ENCODE measurements at places on chromosomes 5 and 9.

DNA sequence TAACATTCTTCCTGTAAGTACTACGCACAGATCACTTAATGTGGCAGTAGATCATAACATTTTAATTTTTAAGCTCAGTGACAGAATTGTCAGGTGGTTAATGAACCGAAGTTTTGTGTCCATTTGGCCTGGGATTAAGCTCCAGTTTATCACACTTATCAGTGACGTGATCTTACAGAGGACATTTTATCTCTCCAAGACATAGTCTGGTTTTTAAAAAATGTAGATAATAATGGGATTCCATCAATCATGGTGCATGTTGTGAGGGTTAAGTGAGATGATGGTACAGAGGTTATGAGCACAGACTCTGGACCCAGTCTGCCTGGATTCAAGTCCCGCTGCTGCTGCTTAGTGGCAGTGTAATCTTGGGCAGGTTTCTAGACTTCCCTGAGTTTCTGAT is 66.0 kb upstream of the ZFAND5 start:
- DNase-seq, result no peak

GRCh38 chr5:135831439-135831838 is 3.0 kb upstream of the SLC25A48 start:
- no peak for DNase-seq

GRCh38 chr5:73727470-73727869 is 101.5 kb downstream of the ARHGEF28 start:
- DNase-seq, result no peak

- no peak for DNase-seq
Measured at GRCh38 chr9:109120204-109120789, 550 bp upstream of the TMEM245 start.

DNA sequence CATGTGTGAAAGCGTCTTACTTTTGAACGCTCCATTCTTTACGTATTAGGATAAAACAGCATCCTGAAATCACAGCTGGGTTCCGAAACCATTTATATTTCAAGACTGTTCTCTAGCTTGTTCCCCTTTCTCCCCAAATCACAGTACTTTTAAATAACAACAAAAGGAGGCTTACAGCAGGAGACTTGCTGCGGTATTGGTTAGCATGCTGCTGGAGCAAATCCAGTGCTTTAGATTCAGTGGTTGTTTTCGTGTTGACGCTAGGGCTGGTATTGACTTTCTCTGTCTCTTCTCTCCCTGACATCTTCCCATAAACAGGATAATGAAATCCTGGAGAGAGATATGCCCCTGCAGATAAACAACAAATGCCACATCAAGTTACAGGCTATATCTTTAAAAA is 103.1 kb downstream of the ZNF608 start:
- DNase-seq, result no peak

DNA sequence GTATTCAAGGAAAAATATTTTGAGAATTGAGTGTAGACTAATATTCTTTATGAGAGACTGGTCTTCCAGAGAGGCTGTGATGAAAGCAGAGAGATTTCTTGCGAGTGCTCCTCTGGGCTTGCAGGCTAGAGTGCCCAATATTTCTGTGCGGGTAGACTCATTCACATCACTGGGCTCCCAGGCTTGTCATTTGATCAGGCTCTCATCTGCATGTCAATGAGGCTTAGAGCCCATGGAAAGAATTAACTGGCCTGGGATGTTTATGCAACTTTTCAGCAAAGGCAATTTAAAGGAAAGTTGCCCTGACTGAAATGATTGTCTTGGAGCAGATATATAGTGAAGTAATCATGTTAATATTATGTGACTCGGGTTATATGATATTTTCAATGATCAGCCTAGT is 42.3 kb downstream of the SNCAIP start:
- no peak for DNase-seq

DNA sequence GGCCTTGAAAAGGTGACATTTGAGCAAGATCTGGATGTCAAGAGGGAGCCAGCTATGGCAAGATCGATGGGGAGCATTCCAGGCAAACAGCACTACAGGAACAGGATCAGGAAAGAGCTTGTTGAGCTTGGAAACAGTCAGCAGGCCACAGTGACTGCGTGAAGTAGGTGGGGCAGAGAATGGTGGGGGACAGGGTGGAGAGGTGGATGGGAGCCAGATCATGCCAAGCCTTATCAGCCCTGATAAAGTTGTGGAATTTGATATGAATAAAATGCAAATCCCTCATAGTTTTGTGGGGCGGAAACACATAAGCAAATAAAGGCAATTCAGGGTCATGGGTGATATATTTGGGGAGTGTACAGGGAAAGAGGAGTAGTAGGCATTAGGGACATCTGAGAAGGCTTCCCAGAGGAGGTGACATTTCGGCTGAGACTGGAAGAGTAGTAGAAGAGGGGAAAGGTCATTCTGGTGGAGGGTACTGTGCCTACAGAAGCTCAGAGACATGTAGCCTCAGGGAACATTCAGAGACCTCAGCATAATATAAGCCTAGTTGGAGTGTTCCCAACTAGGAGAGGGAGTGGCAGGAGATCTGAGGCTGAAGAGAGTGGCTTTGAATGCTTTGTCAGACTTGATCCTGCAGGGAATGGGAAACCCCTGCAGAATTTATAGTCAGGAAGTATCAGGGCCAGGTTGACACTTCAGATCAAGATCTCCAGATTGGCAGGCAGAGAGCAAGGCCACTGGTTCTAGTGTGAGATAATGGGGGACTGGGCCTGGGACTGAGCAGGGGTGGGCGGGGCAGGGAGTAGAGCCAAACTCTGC is 9.7 kb upstream of the CYSTM1 start:
- no peak for DNase-seq

DNA sequence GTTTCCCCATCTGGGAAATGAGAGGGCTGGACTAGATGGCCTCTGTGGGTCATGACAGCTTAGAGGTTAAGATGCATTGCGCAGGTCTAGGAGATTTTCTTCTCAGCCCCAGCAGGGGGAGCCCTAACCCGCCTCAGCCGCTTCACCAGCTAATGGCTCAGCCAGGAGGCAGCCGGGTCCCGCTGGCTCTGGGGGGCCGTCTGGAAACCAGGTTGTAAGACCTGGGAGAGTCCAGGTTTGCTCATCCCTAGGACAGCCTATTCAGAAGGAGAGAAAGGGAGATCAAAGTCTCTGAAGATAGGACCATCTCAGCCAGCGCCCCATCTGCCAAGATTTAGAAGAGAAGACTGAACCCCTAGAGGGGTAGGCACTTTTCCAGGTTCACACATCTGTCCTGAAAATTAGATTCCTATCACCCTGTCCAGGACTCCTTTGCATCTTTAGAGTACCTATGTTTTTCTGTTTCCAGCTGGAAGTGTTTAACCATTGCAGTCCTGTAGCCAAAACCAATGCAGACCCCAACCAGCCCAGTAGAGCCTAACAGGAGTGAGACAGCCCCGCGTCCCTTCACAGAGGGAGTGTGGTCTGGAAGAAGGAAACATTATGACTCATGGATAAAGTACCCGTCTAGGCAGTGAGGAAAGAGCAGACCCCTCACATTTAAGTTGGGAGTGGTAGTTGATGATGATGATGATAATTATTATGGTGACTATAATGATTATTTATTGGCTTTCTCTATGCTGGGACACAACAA is 27.5 kb downstream of the SPARC start:
- peak; percentile 84 for DNase-seq

GRCh38 chr9:1047591-1048230 is 2.4 kb upstream of the DMRT2 start:
- DNase-seq, result no peak

- peak; percentile 63 for DNase-seq
Measured at GRCh38 chr9:105204416-105204815, 40.0 kb upstream of the SLC44A1 start.

GRCh38 chr5:39013938-39014337 is 60.3 kb downstream of the RICTOR start:
- peak; percentile 16 for DNase-seq

GRCh38 chr9:37395663-37396062 is 26.8 kb upstream of the GRHPR start:
- DNase-seq, result no peak

DNA sequence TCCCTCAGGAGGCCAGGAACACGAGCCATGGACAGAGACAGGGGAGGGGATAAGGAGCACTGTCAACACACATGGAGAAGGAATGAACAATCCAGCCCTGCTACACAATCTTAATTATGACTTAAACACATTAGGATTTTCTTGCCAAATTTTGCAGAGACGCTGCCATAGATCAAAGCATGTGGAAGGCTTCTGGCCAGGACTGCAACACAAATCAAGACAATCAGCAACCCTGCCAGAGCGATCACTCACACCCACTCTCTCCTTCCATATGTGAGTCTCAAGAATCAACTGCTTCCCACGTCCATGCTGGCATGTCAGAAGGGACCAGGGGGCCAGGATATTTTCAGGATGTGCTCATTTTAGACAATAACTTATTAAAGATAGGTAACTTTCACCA is 85.6 kb downstream of the ROR2 start:
- DNase-seq, result peak; percentile 77

DNA sequence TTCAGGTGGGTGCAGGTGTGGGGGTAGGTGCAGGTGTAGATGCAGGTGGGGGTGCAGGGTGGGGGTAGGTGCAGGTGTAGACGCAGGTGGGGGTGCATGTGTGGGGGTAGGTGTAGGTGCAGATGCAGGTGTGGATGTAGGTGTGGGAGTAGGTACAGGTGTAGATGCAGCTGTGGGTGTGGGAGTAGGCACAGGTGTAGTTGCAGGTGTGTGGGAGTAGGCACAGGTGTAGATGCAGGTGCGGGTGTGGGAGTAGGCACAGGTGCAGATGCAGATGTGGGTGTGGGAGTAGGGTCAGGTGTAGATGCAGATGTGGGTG is 94.6 kb downstream of the PHF2 start:
- no peak for DNase-seq

- no peak for DNase-seq
Measured at GRCh38 chr9:21095561-21095960, 17.8 kb upstream of the IFNB1 start.

DNA sequence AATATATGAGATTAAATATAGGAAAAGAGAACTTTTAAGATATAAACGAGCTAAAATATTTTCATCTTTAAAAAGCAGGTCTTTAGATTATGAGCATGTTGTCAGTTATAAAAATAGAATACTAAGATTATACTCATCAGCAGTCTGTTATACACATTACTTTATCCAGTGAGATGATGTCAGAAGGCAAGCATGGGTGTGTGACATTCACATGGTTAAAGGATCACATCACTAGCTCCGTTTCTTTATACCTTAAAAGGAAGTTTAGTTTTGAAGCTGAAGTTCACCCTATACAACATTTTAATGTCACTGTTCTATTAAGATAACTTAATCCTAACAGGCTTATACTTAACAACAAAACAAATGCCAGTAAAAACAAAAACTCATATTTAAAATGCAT is 59.6 kb downstream of the RICTOR start:
- peak; percentile 81 for DNase-seq

DNA sequence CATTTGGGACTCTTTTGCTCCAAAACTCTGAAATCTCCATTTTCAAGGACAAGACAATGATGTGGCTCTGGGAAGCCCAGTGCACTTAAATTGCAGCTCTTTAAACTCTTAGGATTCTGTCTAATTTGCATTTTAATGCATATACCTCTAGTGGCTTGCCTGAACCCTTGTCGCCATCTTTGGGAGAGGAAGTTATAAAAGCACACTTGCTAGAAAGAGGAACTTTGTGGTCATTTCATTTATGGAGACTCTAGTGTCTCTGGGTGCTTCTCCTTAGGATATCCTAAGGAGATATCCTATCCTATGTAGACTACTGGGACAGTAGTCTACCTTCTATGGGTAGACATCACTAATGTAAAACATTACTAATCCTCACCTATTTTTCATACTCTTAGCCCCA is 77.3 kb upstream of the SLC1A3 start:
- no peak for DNase-seq

DNA sequence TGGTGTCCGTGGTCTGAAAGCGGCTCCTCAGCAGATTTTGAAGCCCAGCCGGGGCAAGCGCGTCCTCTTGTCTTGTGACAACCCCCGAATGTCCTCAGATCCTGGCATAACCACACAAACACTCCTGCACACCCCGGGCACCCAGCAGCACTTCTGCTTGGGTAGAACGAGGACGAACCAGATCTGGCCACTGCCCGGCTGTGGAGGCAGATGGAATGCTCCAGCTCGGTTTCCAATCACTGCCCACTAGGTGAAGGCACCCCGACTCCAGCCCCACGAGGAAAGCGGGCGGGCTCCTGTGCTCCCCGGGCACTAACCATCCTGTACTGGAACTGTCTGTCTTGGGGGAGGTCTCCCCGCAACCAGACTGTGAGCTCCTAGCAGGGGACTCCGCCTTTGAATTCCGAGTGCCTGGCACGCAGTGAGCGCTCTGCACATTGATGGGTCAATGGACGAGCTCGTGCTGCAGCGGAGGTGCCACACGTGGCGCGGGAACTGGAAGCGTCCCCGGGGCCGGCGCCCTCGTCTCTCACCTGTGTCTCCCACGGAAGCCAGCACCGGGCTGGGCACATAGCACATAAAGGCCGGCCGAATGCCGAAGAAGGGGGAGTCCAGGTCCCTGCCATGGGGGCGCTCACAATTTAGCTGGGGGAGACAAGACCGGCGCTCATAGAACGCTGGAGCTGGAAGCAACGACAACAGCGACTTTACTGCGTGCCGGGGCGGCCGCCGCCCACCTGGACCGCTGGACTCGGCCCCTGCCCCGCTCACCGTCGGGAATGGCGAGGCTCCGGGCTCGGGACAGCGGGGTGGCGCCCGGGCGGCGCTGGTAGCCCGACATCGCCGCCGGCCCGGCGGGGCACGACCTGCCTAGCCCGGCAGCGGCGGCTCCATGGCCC is 608 bp downstream of the ENTR1 start:
- peak; percentile 31 for DNase-seq

GRCh38 chr5:137891849-137892248 is 2.6 kb downstream of the PKD2L2 start:
- DNase-seq, result no peak

GRCh38 chr9:121498487-121499176 is 1.0 kb downstream of the GGTA1 start:
- DNase-seq, result peak; percentile 49

GRCh38 chr9:81030027-81030426 is 659.3 kb downstream of the TLE1 start:
- no peak for DNase-seq

DNA sequence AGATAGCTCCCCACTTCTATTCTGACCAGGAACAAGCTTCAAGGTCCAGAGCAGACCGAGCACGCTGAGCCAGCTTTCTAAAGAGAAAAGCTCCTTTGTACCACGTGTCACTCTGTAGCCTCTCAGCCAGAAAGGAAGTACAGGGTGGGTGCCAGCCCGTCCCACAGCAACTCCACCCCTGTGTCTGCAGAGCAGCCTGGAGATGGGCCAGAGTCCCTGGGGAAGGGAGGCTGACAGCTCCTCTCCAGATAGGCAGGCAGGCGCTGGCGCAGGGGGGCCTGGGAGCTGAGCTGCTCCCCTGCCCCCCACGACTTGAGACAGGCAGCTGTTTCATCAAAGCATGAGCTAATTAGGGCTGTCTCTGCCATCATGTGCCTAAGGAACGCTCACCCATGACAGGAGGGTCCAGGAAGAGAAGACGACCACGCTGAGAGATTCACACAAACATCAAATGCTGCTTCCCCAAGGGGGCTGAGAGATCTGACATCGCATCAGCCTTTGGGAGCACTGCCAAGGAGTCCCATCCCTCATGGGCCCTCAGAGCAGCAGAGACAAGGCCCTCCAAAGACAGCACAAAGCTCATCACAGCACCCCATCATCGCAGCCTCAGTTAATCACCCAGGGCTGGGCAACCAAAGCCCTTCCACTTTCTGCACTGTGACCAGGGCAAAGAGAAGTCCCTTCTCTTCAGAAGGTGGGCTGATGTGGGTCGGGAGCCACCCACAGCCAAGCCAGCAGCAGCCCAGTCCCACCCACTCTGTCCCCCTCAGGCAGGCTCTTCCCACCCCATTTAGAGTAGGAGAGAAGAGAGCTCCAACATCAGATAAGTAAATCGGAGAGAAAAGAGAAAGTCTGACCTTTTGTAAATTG is 78.5 kb upstream of the LRRTM2 start:
- peak; percentile 66 for DNase-seq

GRCh38 chr9:97938081-97938644 is at the start of gene HEMGN:
TSS of gene HEMGN (minus strand) at chr9:97938172. CDS start at chr9:97938136, 36 bp downstream.
- DNase-seq, result no peak

All from fibroblast of mammary gland (primary cell).